Heart right ventricle (tissue), 16 donors: ENCODE measurements at places on chromosomes 1 and 21.

- H3K4me1 ChIP-seq: no peaks in the 10 kb centered on the region
- no peak overlapping the region for H3K27ac ChIP-seq
- DNase-seq: no peak
- H3K36me3 ChIP-seq: no peaks in the 10 kb centered on the region
- H3K27me3 ChIP-seq: no peaks in the 10 kb centered on the region
These were observed 1.6 kb downstream of the VTCN1 start for GRCh38 chr1:117209094-117209493.

DNA sequence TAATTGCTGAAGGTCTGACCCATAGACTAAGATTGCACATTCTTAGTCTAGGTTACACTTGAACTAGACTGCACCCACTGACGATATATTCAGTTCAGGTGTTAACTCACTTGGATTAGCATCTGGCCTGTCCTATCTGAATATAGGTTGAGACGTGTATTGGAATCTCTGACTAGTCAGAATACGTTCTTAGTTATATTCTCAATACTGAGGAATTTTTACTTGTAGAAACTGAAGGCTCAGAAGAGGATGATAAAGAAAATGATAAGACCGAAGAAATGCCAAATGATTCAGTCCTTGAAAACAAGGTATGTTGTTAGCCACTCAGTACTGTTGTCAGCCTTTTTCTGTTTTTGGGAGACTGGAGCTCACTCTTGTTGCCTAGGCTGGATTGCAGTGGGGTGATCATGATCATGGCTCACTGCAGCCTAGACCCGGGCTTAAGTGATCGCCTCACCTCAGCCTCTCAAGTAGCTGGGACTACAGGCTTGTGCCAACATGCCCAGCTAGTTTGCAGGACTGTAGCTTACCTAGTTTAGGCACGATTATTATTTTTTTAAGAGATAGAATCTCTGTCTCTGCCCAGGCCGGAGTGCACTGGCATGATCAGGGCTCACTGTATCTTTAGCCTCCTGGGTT is 10.8 kb downstream of the CCDC17 start:
- DNase-seq: no peak
- H3K4me1 ChIP-seq: peaks cover 7% of the 10 kb centered on the region
- peaks cover 30% of the 10 kb centered on the region for H3K36me3 ChIP-seq
- H3K27ac ChIP-seq: no peak overlapping the region

DNA sequence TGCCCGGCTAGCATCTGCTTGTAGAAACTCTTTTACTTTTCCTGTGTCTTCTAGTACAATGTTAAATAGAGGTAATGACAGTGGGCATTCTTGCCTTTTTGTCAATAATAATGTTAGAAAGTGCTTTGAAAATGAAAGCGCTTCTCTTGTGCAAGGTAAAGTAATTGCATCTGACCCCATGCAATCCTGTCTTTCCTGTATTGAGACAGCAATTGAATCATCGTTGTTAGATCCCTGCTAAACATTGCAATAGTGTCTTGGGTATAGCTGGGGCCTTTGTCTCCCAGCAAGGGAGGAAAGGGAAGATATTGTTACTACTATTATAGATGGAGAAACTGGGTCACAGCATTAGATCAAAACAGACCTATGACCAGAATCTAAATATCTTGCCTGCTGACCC is 80.9 kb downstream of the TLR5 start:
- no peak overlapping the region for H3K27ac ChIP-seq
- no peak overlapping the region for H3K4me3 ChIP-seq
- DNase-seq: no peak
- no peaks in the 10 kb centered on the region for H3K27me3 ChIP-seq

- H3K4me3 ChIP-seq: peak overlapping the region; percentile 25
- peak overlapping the region; percentile 87 for H3K27ac ChIP-seq
- peaks cover 40% of the 10 kb centered on the region for H3K4me1 ChIP-seq
- H3K36me3 ChIP-seq: no peaks in the 10 kb centered on the region
- no peaks in the 10 kb centered on the region for H3K27me3 ChIP-seq
These were observed 2.2 kb downstream of the TCEA3 start for GRCh38 chr1:23422241-23422877.

GRCh38 chr1:214727274-214727673 is 124.3 kb downstream of the CENPF start:
- H3K27me3 ChIP-seq: no peaks in the 10 kb centered on the region
- DNase-seq: no peak
- H3K4me1 ChIP-seq: no peaks in the 10 kb centered on the region
- no peak overlapping the region for H3K4me3 ChIP-seq

- no peak overlapping the region for H3K4me3 ChIP-seq
- H3K4me1 ChIP-seq: peaks cover 26% of the 10 kb centered on the region
- H3K36me3 ChIP-seq: peaks cover 10% of the 10 kb centered on the region
- DNase-seq: no peak
- no peaks in the 10 kb centered on the region for H3K27me3 ChIP-seq
- no peak overlapping the region for H3K27ac ChIP-seq
These were observed 59.7 kb downstream of the RGL1 start for GRCh38 chr1:183864611-183865010.

- H3K27ac ChIP-seq: no peak overlapping the region
- H3K4me1 ChIP-seq: no peaks in the 10 kb centered on the region
- H3K36me3 ChIP-seq: no peaks in the 10 kb centered on the region
- DNase-seq: no peak
- H3K27me3 ChIP-seq: no peaks in the 10 kb centered on the region
These were observed 70.4 kb upstream of the LYST start for GRCh38 chr1:235937123-235937522.

- H3K36me3 ChIP-seq: no peaks in the 10 kb centered on the region
- H3K4me3 ChIP-seq: no peak overlapping the region
- no peak for DNase-seq
- no peaks in the 10 kb centered on the region for H3K27me3 ChIP-seq
- no peaks in the 10 kb centered on the region for H3K4me1 ChIP-seq
These were observed 196.3 kb downstream of the TTLL7 start for GRCh38 chr1:83802460-83803152.

DNA sequence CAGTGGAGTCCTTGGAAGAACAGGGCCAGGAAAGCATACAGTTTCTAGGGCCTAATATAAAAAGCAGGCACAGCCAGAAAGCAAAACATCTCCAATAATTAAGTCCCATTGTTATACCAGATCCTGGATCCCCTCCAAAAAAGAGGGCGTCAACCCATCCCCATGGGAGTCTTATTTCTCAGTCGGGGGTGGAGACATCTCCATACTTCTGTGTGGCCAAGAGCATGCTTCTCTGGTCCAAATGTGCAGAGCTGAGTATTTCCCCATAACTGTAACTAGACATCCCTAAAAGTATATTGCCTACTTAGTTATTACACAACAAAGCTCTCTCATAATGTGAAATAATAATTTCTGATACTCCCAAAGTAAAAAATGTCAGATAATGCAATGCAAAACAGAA is 104.2 kb upstream of the SOX13 start:
- peaks cover 9% of the 10 kb centered on the region for H3K4me1 ChIP-seq
- no peaks in the 10 kb centered on the region for H3K27me3 ChIP-seq
- H3K36me3 ChIP-seq: no peaks in the 10 kb centered on the region
- H3K4me3 ChIP-seq: no peak overlapping the region
- DNase-seq: no peak
- H3K27ac ChIP-seq: no peak overlapping the region

DNA sequence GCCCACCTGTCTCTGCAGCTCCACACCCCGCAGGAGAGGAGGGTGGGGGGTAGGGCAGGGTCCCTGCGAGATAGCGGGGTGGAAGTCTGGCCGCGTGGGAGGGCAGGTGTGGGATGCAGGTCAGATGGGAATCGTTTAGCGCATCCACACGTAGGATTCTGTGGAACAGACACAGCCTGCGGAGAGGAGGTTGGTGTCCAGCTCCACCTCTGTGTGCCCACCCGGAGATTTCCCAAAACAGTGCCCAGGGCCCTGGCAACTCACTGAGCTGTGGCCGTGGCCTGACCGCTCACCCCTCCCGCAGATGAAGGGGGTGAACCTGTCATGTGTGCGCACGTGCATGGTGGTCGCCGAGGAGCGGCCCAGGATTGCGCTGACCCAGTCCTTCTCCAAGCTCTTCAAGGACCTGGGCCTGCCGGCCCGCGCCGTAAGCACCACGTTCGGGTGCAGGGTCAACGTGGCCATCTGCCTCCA is 46.9 kb downstream of the S100B start:
- H3K4me1 ChIP-seq: no peaks in the 10 kb centered on the region
- peaks cover 57% of the 10 kb centered on the region for H3K36me3 ChIP-seq
- H3K27me3 ChIP-seq: no peaks in the 10 kb centered on the region
- H3K4me3 ChIP-seq: no peak overlapping the region

GRCh38 chr1:102174259-102174863 is 177.6 kb upstream of the OLFM3 start:
- H3K27ac ChIP-seq: no peak overlapping the region
- DNase-seq: no peak
- no peaks in the 10 kb centered on the region for H3K36me3 ChIP-seq
- no peaks in the 10 kb centered on the region for H3K27me3 ChIP-seq
- H3K4me3 ChIP-seq: no peak overlapping the region
- H3K4me1 ChIP-seq: no peaks in the 10 kb centered on the region

DNA sequence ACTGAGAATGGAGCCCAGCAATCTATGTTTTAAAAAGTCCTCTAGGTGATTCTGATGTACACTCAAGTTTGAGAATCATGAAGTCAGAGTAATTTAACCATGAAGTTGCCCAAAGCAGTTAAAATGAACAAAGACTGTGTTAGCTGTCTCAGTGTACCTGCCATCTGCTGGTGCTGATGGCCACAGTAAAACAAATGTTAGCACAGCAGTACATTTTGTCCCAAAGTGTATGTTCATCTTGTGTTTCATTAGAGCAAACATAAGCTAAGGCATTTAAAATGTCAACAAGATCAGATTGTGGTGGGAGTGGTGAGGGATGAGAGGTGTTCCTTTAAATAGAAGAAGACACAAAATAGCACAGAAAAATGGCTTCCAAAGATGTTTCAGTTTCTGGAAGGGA is 31.1 kb downstream of the FYB2 start:
- H3K4me1 ChIP-seq: peaks cover 17% of the 10 kb centered on the region
- DNase-seq: no peak
- H3K27me3 ChIP-seq: no peaks in the 10 kb centered on the region
- no peaks in the 10 kb centered on the region for H3K36me3 ChIP-seq
- no peak overlapping the region for H3K4me3 ChIP-seq
- H3K27ac ChIP-seq: peak overlapping the region; percentile 34

GRCh38 chr1:184789884-184790283 is 35.2 kb upstream of the EDEM3 start:
- no peak for DNase-seq
- no peak overlapping the region for H3K4me3 ChIP-seq
- no peak overlapping the region for H3K27ac ChIP-seq
- H3K4me1 ChIP-seq: peaks cover 31% of the 10 kb centered on the region
- peaks cover 25% of the 10 kb centered on the region for H3K36me3 ChIP-seq

GRCh38 chr1:12113433-12114339 is 50.6 kb downstream of the TNFRSF8 start:
- H3K36me3 ChIP-seq: no peaks in the 10 kb centered on the region
- peaks cover 11% of the 10 kb centered on the region for H3K4me1 ChIP-seq
- DNase-seq: no peak
- peak overlapping the region; percentile 65 for H3K27ac ChIP-seq

DNA sequence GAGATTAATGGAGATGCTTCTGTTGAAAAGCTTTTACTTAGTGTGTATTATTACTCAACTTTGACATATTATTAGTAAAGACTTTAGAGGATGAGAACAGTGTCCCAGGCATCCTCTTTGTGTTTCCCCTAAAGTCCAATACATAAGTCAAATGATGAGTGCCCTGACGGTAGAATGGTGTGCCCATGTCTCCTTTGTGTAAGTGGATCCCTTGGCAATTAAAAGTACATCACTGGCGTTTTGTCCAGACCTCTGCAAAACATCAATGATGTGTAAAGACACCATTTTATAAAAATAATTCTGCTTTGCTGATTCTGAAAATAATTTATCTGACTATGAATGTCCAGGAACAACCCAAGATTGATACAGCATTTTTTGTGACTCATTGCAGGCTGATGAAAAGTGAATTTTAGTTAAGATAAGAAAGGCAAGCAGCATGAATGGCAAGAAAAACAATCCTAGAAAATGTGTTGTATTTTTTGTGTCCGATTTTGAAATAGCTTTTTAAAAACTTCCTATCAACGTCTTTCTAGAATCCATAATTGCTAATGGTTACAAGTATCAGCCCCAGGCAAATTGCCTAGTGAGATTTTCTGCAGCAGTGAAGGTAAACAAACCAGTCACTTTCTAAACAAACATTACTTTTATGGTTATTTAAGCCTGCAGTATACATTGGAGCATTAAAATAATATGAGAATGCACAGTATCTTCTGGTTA is 251.5 kb downstream of the PTPRC start:
- no peaks in the 10 kb centered on the region for H3K27me3 ChIP-seq
- H3K4me3 ChIP-seq: no peak overlapping the region
- H3K36me3 ChIP-seq: no peaks in the 10 kb centered on the region
- H3K27ac ChIP-seq: no peak overlapping the region
- peaks cover 23% of the 10 kb centered on the region for H3K4me1 ChIP-seq

DNA sequence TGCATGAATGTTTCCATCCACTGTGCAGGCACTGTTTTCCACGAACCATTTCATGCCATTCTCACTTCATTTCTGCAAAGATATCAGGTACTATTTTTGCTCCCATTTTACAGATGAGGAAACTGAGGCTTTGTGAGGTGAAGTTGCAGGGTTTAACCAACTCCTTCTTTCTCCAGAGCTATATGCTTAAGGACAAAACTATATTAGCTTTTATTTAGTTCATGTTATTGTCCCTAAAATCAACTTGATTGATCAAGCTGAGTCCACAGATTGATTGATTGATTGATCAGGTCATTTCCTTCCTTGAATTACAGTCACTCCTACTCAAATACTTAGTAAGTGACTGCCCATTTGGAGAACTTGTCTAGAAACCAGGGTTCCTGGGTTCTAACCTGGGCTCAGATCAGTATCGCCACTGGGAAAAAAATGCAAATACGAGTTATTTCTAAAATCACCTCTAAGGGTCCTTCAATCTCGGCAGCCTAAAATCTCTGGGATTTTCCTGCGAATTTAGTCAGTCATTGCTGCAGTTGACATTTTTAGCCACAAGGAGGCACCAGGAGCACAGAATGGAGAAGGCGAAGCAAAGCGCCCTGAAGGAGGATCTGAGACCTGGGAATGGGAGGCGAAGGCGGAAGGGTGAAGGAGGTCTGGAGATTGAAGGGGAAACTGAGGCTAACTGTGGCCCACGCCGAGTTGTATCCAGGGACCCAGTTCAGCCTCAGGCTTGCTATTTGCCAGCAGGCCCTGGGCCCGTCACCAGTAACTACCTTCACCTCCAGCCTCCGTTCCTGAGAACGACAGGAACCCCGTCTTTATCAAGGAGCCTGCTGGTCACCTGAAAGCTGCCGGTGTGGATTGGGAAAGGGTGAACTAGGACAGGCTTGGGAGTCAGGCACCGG is 14.3 kb upstream of the MUL1 start:
- no peaks in the 10 kb centered on the region for H3K4me1 ChIP-seq
- no peak overlapping the region for H3K27ac ChIP-seq
- DNase-seq: peak; percentile 82
- no peak overlapping the region for H3K4me3 ChIP-seq
- H3K36me3 ChIP-seq: no peaks in the 10 kb centered on the region

- no peaks in the 10 kb centered on the region for H3K36me3 ChIP-seq
- no peaks in the 10 kb centered on the region for H3K27me3 ChIP-seq
- H3K27ac ChIP-seq: no peak overlapping the region
- no peak overlapping the region for H3K4me3 ChIP-seq
- no peak for DNase-seq
- no peaks in the 10 kb centered on the region for H3K4me1 ChIP-seq
These were observed 73.3 kb upstream of the ZC3H11B start for GRCh38 chr1:219686171-219686570.
